ENCODE measurements at places on chromosomes 7 and 10.

DNA sequence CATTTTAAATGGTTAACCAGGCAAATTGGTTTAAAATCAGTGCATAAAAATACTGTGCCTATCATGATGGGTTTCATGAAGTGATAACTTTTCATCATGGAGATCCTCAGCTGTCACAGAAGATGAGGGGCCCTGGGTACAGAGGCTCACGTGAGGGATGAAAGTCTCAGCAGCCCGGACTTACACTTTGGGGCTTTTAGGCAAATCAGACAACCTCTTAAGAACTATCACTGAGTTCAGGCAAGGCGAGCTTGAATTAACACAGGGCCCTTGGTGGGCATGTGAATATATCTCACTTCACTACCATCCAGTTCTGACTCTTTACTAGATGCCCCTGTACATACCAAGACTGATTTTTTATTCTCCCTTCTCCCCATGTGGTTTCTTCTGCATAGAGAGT is 19.6 kb downstream of the IKZF1 start:
- DNase-seq: no peak

DNA sequence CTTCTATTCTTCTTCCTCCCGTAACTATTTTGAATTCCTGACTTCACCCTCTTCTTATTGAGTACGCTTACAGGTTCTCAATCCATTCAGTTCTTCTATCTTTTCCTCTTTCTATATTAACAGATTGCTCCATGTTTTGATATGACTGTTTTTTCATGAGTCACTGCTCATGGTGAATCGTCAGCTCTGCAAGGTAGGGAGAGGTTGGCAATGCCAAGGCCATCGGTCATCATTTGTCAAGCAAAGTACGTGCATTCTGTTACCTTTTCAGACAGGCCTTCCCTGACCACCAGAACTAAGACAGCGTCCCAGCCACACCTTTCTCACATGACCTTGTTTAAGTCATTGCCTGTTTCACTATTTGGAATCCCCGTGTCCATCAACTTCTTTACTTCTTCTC is 1001.9 kb upstream of the SORCS1 start:
- peak; percentile 81 for DNase-seq

DNA sequence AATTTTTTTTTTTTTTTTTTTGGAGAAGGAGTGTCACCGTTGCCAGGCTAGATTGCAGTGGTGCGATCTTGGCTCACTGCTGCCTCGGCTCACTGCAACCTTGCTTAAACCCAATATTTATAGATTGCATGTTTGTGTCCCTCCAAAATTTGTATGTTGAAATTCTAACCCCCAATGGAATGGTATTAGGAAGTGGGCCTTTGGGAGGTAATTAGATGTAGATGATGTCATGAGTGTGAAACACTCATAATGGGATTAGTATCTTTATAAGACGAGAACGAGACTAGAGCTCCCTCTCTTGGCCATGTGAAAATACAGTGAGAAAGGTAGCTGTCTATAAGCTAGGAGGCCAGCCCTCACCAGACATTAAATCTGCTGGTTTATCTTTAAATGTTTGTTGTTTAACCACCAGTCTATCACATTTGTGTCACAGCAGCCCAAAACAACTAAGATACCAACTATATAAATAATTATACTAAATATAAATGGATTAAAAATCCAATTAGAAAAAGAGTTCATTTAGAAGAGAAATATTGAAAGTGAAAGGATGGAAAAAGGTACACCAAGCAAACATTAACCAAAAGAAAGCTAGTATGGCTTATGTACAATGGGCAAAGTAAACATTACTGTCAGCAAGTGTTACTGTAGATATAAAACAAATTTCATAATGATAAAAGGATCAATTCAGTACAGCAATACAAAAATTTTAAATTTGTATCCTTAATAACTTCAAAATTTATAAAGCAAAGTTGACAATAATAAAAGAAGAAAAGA is 9.3 kb downstream of the TCAF1 start:
- peak; percentile 30 for DNase-seq

- DNase-seq: no peak
These were observed 264.4 kb downstream of the SKAP2 start for GRCh38 chr7:26599982-26600381.

DNA sequence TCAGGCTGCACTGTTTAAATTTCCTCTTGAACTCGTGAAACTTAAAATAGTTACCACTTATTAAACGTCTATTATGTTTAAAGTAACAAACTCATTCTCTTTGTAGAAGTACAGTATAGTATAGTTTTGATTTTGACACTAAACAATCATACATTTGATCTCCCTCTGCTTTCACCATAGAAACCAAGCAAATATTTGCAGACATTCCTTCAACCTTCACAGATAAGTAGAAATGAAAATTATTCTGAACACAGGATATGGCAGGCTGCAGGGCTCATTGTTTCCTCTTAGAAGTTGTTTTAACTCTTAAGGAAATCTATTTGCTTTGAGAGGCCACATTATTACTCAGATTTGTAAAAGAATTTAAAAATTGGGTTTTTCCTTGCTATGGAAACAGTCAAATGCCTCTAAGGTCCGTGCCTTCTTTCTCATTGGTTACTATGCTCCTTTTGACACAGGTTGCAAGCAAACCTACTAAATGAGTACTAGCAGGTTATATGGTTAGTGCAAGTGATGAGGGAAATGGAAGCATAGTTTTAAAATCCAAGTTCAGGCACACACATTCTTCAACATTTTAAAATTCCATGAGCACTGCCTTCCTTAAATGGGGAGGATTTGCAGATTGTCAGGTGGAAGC is 92.8 kb upstream of the FAM133B start:
- DNase-seq: no peak

- DNase-seq: no peak
These were observed 73.4 kb downstream of the GPR141 start for GRCh38 chr7:37756797-37757551.

DNA sequence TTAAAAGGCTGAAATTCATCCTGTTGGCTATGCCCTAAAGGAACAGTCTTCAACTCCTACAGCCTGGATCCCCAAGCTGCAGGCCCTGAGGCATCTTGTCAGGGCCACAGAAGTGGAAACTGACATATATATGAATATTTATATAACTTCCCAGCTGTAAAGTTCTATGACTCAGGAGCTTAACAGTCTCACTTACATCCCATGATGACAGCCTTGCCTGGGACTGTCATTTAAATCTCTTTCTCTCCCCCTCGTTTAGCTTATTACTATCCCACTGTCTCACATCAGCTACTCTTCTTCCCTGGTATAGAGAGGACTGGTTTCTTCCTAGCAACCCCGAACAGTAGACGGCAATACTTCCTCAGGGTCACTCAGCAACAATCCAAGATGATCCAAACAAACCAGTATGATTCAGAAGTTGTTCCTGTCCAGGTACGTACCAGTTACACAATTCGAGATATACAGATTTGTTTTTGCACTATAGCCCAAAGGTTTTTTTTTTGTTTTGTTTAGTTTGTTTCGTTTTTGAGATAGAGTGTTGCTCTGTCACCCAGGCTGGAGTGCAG is 22.7 kb downstream of the KIAA1549 start:
- DNase-seq: peak; percentile 63

All from kidney tubule cell (primary cell).